ENCODE measurements at places on chromosomes 7 and 10.

DNA sequence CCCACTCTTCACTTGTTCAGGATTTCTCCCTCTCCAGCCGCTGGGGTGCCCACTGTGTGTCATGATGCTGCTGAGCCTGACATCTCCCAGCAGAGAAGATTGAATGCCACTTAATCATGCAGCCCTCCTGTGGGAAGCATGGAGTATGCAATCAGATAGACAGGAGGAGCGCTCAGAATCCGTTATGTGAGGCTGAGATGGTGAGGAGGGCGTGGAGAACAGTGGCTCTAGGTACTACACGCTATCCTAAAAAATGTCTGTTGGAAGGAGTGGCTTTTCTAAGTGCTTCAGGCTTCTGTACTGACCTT, 334.3 kb downstream of the LRMDA start:
- no peak for DNase-seq

DNA sequence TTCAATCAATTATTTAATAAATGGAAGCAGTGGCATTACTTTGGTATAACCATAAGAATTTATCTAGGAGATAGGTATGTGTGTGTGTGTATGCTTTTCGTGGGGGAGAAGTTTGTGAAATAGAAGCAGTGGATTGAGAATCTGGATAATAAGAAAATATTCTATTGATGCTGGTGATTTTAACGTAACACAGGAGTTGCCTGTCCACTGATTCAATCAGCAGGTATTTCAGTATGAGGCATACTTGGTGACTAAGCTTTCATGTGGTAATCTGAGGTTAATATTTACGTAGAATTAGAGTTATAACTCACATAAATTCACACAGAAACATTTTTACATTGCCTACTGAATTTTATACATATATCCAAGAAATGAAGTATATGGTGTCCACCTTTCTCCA, 568.0 kb downstream of the ZWINT start:
- no peak for DNase-seq

DNA sequence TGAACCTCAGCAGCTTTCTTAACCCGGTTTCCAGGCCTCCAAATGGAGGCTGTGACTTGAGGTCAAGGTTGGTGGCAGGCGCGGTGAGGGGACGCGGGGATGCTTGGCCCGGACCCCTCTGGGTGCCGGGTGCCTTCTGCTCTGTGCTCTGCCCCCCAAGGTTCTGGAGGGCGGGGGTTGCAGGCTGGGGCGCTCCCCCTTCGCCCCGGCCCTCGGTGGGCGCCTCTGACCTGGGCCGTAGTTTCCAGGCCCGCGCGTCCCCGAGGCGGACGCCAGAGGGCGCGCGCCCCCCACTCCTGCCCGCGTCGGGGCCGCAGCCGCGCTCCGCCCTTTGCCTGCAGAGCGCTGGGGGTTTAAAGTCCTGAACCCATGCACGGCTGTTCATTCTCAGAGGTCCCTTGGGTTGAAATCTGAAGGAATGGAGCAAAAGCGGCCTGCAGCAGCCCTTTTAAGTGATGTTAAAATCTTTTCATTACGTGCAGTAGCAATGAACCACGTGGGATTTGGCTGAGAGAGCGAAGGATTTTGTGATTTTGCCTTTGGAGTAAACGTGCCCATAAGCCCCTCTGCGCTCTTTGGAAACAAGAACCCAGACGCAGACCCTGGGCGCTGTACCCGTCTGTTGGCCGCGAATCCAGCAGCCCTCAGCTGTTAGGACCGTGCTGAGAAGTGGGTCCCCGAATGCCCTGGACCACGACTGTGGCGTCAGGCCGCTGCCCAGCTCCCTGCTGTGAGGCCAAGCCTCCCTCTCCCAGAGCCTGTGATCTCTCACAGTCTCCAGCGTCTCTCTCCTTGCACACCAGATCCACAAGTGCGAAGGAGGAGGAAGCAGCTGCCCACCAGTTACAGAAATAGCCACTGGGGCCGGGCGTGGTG, 135.0 kb downstream of the ACTR3B start:
- no peak for DNase-seq

GRCh38 chr7:17986851-17987250, 40.8 kb downstream of the PRPS1L1 start:
- DNase-seq: no peak

- DNase-seq: no peak
Observed at GRCh38 chr10:133204226-133205015, 25.6 kb upstream of the UTF1 start.
